ENCODE measurements at places on chromosomes 12 and 14.

- DNase-seq: no peak
Measured at GRCh38 chr14:99938376-99938775, 126.8 kb upstream of the EVL start.

DNA sequence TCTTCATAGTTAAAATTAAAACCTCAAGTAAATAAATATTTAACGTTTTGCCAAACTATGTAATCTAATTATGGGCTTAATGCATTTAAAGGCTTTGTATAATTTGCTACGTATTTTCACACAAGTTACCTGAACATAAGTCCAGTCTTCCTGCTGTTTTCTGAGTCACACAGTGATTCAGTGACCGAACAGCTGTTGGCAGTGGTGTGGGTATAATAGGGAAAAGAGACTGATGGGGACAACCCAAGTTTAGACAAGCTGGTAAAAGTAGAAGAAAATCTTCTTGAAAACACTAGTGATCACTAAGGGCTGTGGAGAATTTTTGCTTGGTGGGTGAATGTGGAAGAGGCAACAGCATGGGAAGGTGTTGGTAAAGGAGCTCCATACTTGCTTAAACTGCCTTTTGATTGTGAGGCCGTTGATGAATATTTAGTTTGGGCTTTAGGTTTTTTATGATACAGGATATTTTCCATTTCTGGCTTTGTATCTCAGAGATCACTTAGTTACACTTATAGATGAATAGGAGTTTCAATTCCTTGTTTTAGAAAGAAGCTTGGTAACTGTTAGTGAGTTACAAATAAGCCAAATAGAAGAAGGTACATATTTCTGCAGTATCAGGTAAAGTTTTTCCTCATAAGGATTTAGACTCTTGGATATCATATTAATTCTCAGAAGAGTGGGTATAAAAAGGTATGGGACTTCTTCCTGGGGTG, 23.9 kb downstream of the LRRK2 start:
- DNase-seq: no peak

GRCh38 chr12:94151582-94151981, 3.2 kb downstream of the PLXNC1 start:
- no peak for DNase-seq

- no peak for DNase-seq
Measured at GRCh38 chr12:89783359-89784060, 74.9 kb upstream of the ATP2B1 start.

GRCh38 chr12:41514021-41514777, 326.1 kb downstream of the PDZRN4 start:
- DNase-seq: no peak

GRCh38 chr12:57105011-57105753, 6.0 kb downstream of the STAT6 start:
- no peak for DNase-seq

GRCh38 chr12:72207486-72208409, 64.4 kb upstream of the TRHDE start:
- no peak for DNase-seq

GRCh38 chr14:94761997-94762377, 7.9 kb downstream of the GSC start:
- no peak for DNase-seq

- DNase-seq: no peak
Measured at GRCh38 chr12:32702473-32702872, 23.4 kb downstream of the DNM1L start.

- no peak for DNase-seq
Measured at GRCh38 chr14:76866456-76866855, 40.2 kb downstream of the LRRC74A start.

GRCh38 chr12:117805865-117806264, 162.9 kb downstream of the KSR2 start:
- no peak for DNase-seq

DNA sequence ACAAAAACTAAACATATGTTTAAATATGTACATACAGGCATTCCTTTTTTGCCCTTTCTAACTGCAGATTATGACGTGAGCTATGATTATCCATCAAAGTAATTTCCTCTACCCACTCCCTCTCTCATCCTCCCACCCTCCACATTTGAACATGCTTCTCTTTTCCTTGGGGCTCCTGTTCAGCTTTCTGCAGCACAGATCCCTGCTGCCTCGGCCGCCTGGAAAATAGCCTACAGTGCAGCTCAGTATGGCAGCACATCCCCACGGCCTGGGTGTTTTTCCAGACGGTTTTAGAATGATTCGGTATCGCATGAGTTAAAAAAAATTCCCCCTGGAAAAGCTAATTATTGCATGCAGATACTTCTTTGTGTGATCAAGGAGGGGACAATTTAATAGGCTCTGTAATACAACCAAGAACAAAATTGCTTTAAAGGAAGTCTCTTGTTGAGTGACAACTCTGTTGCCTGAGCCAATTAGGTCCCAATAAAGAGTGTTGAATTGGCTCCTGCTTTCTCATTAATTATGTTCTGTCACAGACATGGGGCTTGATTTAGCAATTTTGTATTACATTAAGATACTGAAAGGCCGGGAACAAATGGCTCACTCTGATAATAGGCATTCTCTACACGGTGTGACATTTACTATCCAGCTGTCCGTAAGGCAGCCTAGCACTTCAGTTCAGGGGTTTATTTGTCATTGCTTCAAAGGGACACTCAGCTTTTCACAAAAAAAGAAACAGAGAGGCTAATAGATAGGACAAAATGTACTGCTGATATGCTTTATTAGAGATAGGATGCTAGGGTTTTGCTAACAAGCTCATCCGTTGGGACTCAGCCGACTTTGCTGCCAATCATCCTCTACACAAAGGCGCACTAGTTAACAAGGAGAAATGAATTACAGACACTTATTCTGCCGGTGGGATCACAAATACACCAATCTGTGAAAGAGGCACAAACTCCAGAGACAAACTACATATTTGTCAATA, 285.8 kb upstream of the G2E3 start:
- no peak for DNase-seq

GRCh38 chr12:130162267-130162666, at the start of gene FZD10:
Gene FZD10, plus strand, starts transcription at chr12:130162464. Its CDS starts 479 bp downstream, at chr12:130162943.
- no peak for DNase-seq

GRCh38 chr14:64944041-64944440, 1.5 kb upstream of the GPX2 start:
- DNase-seq: no peak

DNA sequence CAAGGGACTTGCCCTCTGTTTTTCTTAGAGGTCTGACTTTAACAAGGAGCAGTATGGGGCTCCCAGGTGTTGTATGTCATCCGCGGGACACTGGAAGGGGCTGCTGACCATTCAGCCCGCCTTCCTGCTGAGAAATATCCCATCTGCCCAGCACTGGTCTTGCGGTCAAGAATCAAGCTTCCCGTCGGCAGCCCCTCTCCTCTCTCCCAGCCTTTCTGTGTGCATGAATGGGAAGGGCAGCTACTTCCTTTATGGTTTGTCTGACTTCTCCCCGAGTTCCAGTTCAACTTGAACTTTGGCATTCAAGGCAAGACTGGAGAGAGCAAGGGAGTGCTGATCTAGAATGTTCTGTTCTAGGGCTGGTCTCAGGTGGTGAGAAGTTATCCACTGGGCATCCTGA, 51.5 kb downstream of the PSMA6 start:
- DNase-seq: no peak

DNA sequence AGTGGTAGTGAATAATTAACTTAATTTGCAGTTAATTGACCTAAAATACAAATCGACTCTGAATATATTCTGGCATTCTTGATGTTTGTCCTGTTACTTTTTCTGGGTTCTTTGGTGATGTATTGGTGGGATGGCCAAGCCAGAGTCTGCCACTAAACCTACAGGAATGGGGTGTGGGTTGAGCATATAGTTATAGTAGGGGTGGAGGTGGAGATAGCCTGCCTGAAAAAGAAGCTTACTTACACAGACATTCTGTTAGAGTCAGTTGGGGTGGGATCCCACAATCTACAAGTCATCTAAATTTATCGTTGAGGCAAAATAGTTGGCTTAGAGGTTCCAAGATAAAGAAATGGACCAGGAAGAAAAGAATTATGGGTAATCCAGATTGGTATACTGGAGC, 787.7 kb downstream of the TMTC2 start:
- no peak for DNase-seq

All from activated T-helper 9 cell treated with anti-CD3 and anti-CD28 coated beads, Interleukin-2, amount 50 U/mL, for 16 hours (primary cell).